ENCODE measurements at places on chromosomes 16 and 17.
A peak's percentile ranks its signal among the peaks of the same experiment; 100 is the strongest.

GRCh38 chr16:89210165-89210903 is 7.2 kb upstream of the ZNF778 start:
- DNase-seq = no peak

GRCh38 chr16:1163567-1164055 is 10.7 kb downstream of the CACNA1H start:
- DNase-seq = peak; percentile 54

DNA sequence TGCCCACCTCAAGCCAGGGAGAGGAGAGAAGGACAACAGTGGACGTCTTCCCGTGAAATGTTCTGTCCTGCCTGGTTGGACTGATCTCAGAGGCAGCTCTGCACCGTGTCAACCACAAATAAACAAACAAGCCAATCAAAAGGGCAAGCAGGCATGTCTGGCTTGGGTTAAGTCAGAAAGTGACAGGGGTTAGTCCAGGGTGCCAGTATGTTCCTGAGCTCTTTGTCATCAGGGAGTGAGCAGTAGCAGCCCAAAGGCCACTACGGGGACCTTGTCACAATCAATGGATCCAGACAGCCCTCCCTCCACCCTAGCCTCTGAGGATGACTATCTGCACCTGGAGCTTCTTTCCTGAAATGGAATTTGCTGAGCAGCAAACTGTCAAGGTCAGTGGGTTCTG is 35.0 kb downstream of the CNGB1 start:
- no peak for DNase-seq

DNA sequence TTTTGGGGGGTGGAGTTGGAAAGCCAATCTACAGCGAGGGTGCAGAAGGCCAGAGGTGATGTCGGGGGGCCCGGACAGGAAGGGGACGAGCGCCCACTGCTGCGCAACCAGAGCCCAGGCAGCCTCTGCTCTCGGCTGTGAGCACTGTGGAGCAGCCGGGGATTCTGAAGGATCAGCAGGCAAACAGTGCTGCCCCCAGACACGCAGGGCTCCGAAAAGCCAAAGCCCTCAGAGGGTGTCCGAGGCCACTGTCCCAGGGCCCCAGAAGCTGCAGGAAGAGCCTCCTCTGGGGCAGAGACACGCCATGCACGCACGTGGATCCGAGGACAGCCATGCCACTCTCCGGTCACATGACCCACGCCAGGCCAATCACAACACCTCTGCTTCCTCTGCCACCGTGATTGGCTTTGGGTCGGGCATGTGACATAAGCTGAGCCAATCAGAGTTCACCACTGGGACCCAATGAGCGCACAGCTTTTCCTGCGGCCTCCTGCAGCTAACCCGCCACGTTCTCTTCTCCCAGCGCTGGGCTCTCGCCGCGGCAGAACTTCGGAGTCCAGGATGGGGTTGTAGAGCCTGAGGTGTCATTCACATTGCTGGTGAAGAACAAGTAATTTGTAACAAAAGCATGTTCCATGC is 40.7 kb downstream of the ACTG1 start:
- DNase-seq = peak; percentile 97

DNA sequence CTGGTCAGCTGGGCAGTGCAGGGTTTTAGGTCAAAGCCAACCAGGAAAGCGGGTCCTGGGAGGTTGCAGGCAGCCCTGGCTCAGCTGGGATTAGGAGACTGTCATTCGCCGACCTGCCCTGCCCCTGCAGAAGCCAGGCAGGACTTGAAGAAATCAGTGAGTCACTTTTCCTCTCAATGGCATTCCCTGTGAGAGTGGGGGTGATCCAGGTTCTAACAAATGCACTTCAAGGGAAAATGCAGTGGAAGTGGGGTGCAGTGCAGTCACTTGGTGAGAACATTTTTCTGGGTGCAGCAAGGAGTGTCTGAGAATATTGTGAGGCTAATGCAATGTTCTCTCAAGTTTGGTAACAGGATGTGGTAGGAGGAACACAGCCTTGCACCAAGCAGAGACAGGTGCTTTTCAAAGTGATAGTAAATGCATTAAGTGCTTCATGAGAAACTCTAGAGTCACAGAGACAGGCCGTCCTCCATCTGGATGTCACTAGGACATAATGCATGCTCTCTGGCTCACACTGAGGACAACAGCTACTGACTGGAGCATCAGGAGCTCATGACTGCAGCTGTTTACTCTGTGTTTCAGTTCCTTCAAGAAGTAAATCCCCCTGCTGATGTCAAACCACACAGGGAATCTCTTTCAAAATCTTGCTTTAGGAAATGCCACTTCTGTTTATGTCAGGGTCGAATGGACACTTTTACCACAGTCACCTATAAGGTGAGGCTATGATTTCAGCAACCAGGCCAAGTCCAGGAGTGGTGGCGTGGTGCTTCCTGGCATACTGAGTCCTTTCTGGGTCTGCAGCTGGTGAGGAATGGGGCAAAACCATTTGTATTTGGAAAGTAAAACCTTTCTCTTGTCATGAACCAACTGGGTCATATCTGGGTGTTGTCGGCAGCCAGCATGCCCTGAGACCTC is 16.7 kb downstream of the CDK5R1 start:
- DNase-seq = no peak

DNA sequence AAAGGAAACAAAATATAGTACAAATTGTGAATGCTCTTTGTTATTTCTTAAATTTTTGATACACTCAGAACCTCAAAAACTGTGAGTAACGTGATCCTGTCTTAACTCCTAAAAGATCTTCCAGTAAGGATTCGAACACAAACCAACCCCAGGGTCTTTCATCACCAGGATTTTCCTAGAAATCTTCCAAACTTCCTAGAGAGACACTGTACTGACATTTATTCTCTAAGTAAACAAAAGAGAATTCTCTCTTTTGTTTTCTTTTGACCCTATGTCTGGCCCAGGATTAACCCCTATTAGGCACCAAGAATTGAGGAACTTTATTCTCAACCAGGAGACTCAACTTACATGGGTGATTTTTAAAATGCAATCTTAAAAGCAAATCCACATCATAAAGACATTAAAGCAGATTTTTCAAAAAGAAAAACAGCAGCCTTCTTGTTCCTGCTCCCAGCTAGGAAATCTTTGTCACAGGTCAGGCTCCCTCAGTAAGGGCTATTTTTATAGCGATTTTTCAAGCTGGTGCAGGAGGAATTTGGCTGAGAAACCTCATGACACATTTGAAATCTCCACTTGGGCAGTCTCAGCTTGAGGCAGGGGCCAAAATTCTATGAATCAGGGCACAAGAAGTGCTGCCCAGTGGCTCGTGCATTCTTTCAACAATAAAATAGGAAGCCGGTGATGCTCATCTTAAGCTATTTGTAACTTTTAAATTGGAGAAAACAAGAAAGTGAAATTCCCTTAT is 6.2 kb upstream of the SMG1 start:
- DNase-seq = peak; percentile 69

DNA sequence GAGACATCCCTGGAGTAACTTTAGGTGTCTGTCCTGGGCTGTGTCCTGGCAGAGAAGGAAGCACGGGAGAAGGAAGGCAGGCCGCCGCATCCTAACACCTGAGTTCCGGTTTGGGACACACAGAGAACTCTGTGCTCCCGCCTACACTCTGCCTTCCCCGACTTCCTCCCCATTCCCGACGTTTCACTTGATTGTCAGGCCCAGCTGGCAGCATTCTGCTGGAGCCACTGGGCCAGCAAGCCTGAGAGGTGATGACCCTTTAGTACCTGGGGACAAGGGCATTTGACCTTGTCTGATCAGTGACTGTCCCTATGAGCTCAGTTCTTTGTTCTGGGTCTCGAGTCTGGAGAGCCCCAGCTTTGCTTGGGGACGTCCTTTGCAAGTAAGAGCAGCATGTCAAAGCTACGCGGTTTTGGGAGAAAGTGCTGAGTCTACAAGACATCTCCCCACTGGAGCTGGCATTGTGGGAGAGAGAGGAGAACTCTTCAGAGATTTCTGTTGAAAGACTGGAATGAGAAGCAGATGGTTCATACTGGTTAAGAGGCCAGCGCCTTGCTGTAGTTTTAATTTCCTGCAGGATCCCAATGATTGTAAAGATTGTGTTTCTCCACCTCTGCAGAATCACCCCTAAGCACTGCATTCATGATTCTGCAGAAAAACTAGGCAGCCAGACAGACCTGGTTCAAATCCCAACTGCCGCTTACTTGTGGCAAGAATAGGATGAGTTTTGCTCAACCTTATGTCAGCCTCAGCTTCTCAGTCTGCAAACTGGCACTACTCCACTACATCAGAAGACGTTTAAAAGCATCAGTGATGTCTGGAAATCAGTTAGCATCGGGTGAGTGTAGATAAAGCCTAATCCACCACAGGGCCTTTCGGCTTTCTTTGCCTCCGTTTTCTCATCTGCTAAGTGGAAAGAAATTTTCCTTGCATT is 20.6 kb downstream of the ABAT start:
- DNase-seq = no peak

DNA sequence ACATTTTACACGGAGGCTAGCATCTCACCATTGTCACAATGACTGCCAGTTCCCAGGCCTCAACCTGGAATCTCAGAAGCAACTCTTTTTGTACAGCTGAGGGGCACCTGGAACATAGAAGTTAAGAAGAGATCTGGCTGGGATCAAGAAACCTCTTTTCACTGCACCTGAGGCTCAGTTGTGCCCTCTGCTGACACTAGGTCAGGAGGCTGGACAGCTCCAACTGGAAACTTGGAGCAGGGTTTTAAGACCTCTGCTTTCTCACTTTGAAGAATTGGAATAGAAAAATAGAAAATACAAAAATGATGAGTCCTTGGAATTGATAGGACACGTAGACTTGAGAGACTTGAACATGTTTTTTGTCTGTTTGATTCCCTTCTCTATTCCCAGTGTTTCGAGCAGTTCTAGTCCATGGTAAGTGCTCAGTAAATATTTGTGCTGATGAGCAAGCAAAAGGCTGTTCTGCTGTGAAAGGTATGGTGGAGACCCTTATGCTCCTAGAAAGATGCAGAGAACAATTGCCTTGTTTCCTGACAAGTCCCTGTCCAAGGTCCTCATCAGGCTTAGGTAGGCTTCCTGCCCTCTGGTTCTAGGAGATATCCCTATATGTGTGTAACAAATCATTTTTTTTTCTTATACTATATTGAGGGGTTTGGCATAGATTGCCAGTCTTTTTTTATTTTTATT is 13.6 kb upstream of the PPM1D start:
- DNase-seq = peak; percentile 22

- DNase-seq = peak; percentile 68
Observed at GRCh38 chr17:41065829-41066624, at the start of gene KRTAP2-4. Gene KRTAP2-4 (minus strand): TSS chr17:41065879. CDS start chr17:41065845, 34 bp downstream.

DNA sequence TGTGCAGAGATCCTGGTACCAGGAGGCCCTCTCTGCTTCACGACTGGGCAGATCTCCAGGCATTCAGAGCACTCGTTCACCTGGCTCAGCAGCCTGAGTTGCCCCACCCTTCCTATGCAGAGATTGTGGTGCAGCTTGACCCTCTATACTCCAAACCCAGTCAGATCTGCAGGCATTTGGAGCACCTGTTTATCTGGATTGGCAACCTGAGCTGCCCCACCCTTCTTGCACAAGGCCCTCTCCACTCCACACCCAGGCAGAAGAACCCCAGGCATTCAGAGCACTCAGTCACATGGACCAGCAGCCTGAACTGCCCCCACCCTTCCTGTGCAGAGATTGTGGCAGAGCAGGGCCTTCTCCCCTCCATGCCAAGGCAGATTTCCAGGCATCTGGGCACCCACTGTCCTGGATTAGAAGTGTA is 88.4 kb upstream of the CDH5 start:
- DNase-seq = no peak

GRCh38 chr17:44205962-44206824 is 6.5 kb upstream of the ATXN7L3 start:
- no peak for DNase-seq

DNA sequence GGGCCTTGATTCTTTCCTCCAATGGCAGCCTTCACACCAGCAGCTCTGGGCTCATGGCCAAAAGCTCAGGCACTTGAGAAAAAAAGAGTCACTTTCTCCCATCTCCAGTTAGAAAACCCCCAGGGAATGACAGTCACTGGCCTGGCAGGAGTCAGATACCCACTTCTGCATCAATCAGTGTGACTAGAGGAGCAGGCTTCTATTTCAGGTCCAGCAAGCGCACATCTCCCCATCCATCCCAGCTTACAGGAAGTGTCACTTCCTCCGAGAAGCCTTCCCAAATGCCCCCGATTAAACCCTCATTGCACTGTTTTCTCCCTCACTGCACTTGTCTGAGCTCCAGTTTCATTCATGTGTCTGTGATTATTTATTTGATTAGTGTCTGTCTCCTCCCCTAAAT is 30.4 kb upstream of the CCL1 start:
- no peak for DNase-seq

GRCh38 chr17:50037321-50038107 is 18.4 kb upstream of the ITGA3 start:
- DNase-seq = peak; percentile 89

DNA sequence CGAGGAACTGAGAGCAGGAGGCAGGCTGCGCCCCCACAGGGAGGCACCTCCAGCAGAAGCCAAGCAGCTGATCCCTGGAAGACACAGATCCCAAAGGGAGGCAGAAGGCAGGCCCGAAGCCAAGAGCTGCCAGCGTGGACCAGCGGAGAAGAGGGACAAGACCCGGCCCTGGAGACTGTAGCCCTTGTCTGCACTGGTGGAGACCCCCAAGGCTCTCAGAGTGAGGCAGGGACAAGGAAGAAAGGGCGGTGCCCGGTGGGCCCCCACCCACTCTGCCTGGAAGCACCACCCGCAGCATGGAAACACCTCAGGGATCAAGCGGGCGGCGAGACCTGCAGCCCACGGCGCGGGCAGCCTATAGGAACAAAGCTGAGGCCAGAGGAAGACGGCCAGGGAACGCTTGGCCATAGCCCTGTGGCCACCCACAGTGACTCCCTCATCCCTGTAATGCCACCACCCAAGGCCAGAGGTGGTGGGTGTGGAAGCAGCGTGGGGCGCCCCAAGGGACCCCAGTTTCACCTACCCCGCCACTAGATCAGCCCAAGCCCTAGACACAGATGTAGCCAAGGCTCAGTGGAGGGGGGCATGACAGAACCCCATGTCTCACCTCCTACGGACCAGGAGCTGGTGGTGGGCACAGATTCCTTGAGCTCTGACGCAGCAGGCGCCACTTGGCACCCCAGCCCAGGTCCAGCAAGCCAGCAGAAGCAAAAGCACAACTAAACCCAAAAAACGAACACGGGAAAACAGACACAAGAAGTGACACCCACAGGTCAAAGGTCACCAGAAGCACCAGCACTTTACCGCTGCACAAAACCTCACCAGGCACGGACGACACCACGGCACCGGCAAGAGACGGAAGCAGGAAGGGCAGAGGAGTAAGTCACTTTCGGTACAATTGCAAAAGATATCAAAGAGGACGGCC is 2.9 kb upstream of the SIRT7 start:
- no peak for DNase-seq

DNA sequence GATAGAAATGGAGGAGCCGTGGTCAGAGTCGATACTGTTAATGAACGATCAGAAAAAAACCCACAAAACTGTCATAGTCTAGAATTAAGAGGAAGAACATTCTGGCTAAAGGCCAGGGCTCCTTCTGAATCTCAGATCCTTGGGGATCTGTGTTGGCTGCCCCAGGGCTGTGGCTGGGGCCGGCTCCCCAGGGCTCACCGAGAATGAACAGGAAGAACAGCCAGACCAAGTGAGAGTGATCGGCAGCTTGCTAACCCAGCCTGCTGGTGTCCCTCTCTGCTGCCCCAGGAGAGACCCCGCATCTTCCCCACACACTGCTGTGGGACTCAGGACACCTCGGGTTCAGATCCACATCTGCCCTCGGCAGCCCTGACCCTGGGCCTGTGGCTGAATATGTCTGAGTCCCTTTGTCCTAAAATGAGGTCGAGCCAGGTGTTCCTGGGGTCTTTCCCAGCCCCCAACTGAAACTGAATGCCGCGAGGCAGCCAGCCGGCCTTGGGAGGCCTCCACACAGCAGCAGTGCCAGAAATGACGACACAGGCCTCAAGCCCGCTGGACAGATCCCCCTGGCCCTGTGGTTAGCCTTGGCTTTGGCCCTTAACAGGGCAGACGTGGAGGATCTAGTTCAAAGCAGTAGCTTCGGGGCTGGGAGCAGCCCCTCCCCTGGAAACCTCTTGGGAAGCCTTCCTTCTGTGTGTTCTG is 23.9 kb upstream of the CLEC18A start:
- peak; percentile 88 for DNase-seq
